ENCODE measurements at places on chromosomes 4 and X. TPM values are rescaled to one million over a fixed set of nuclear protein-coding genes. Genes with fewer than 3 reads are reported as not detected.
A peak's percentile ranks its signal among the peaks of the same experiment; 100 is the strongest.

YIPF6 gene
- 46.1 TPM for total RNA-seq

GRCh38 chrX:38824176-38824575 lies 22.9 kb downstream of the MID1IP1 start:
- no peaks in the 10 kb centered on the region for H3K36me3 ChIP-seq
- no peaks in the 10 kb centered on the region for H3K27me3 ChIP-seq
- H3K4me3 ChIP-seq, result no peak overlapping the region
- H3K27ac ChIP-seq, result no peak overlapping the region
- no peak for DNase-seq

DNA sequence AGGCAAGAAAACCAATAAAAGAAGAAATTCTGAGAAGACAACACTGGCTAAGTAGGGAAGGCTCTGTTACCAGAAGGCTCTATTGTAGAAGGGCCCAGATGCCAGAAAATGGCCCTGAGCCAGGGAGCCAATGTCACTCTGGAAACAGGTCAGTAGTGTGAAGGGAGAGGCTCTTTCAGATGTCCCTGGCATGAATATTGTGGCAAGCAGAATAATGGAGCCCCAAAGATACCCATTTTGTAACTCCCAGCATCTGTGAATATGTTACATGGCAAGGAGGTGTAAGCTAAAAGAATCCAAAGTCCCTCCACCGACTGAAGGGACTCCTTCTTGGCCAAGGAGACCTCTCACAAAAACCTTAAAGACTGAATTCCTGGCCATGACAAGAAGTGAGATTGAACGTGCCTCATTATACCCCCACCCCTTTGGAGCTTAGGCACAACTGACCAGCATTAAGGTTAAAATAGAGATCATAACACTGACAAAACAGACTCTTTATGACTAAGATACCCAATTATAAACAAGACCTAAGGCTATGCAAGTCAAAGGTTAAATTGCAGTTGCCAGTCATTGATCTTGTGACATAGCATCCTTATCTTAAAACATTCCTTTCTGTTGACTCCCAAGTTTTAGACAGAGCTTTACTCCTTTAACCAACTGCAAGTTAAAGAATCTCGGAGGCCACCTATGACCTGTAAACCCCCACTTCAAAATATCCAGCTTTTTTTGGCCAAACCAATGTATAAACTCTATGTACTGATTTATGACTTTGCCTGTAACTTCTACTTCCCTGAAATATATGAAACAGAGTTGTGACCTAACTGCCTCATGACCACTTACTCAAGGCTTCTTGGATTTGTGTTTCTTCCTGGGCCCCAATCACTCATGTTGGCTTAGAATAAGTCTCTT lies 42.2 kb upstream of the SMIM10 start:
- peaks cover 52% of the 10 kb centered on the region for H3K4me1 ChIP-seq
- H3K27me3 ChIP-seq, result no peaks in the 10 kb centered on the region
- peak overlapping the region; percentile 97 for H3K27ac ChIP-seq
- H3K4me3 ChIP-seq, result peak overlapping the region; percentile 38

GRCh38 chr4:76197971-76198410 lies 15.6 kb downstream of the SCARB2 start:
- H3K36me3 ChIP-seq, result peaks cover 8% of the 10 kb centered on the region
- peaks cover 43% of the 10 kb centered on the region for H3K4me1 ChIP-seq
- H3K4me3 ChIP-seq, result no peak overlapping the region
- no peaks in the 10 kb centered on the region for H3K27me3 ChIP-seq

- no peaks in the 10 kb centered on the region for H3K27me3 ChIP-seq
- no peak for DNase-seq
- H3K27ac ChIP-seq, result no peak overlapping the region
Observed at GRCh38 chr4:33543941-33544450, 2700.3 kb downstream of the ARAP2 start.

DNA sequence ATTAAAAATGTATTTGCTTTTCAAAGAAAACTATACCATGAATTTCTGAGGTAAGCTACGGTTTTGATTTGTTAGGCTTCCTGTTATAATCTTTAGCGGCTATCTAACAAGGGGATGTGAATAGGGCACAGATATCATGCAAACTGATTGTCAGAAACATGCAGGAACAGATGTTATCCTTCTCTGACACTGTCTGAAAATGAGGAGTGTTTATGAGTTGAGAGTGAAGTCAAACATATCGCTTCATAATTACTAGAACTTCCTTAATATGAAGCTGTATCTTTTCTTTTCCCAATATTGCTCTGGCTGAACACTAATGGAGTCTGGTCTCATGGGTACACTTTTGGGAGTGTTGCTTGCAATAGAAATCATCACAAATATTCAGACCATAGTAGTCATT lies 16.3 kb upstream of the SULT1B1 start:
- no peak for DNase-seq
- H3K27ac ChIP-seq, result no peak overlapping the region
- no peaks in the 10 kb centered on the region for H3K36me3 ChIP-seq
- H3K4me3 ChIP-seq, result no peak overlapping the region

GRCh38 chr4:148955564-148956297 lies 513.5 kb upstream of the NR3C2 start:
- H3K4me1 ChIP-seq, result peaks cover 16% of the 10 kb centered on the region
- no peaks in the 10 kb centered on the region for H3K27me3 ChIP-seq
- DNase-seq, result no peak
- H3K4me3 ChIP-seq, result no peak overlapping the region

DNA sequence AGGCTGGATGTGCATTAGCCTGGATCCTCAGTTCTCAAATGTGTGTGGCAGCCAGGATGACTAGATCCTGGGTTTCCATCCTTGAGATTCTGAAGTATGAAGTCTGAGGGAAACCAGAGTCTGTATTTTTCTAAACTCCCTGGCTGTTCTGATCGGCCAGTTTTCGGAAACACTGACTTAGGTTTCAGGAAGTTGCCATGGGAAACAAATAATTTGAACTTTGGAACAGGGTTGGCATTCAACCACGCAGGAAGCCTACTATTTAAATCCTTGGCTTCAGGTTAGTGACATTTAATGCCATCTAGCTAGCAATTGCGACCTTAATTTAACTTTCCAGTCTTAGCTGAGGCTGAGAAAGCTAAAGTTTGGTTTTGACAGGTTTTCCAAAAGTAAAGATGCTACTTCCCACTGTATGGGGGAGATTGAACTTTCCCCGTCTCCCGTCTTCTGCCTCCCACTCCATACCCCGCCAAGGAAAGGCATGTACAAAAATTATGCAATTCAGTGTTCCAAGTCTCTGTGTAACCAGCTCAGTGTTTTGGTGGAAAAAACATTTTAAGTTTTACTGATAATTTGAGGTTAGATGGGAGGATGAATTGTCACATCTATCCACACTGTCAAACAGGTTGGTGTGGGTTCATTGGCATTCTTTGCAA lies 67.6 kb downstream of the PDGFRA start:
- H3K36me3 ChIP-seq, result no peaks in the 10 kb centered on the region
- no peaks in the 10 kb centered on the region for H3K27me3 ChIP-seq
- no peak overlapping the region for H3K4me3 ChIP-seq
- no peaks in the 10 kb centered on the region for H3K4me1 ChIP-seq
- no peak overlapping the region for H3K27ac ChIP-seq

GRCh38 chr4:169338241-169338640 lies 67.5 kb upstream of the SH3RF1 start:
- no peak overlapping the region for H3K4me3 ChIP-seq
- H3K27ac ChIP-seq, result no peak overlapping the region
- DNase-seq, result no peak
- no peaks in the 10 kb centered on the region for H3K27me3 ChIP-seq

ADH4 gene
- total RNA-seq, result not detected

DNA sequence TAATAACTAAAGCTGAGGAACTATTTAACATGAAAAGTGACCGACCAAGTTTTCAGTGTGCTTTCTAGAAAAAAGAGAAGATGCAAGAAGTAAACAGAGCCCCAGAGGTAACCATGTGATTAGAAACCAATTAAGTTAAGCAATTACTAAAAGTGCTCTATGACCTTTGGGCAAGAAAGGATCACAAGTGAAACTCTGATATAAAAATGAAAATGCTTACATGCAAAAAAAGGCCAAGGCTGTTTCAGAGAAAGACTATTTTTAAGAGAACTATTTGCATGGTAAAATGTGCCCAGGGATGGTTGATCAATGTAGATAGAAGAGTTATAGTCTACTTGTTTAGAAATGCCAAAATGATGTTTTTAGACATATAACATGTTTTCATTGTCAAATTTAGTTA lies 22.0 kb downstream of the KLHL15 start:
- DNase-seq, result no peak
- H3K4me3 ChIP-seq, result no peak overlapping the region
- H3K27ac ChIP-seq, result no peak overlapping the region
- no peaks in the 10 kb centered on the region for H3K27me3 ChIP-seq
- H3K4me1 ChIP-seq, result no peaks in the 10 kb centered on the region

- H3K27me3 ChIP-seq, result no peaks in the 10 kb centered on the region
- H3K4me1 ChIP-seq, result no peaks in the 10 kb centered on the region
- no peak overlapping the region for H3K27ac ChIP-seq
Observed at GRCh38 chr4:73891739-73892405, 22.7 kb downstream of the CXCL1 start.

- no peak overlapping the region for H3K27ac ChIP-seq
- no peaks in the 10 kb centered on the region for H3K27me3 ChIP-seq
- H3K36me3 ChIP-seq, result no peaks in the 10 kb centered on the region
- H3K4me3 ChIP-seq, result no peak overlapping the region
- no peaks in the 10 kb centered on the region for H3K4me1 ChIP-seq
Observed at GRCh38 chrX:66007851-66008250, 32.0 kb downstream of the VSIG4 start.

Measured in PC-9 (cell line).